CD4-positive, alpha-beta T cell treated with Interleukin-6 at 100 ng/mL for 8 hours (primary cell): ENCODE measurements at places on chromosomes 12 and 14.

DNA sequence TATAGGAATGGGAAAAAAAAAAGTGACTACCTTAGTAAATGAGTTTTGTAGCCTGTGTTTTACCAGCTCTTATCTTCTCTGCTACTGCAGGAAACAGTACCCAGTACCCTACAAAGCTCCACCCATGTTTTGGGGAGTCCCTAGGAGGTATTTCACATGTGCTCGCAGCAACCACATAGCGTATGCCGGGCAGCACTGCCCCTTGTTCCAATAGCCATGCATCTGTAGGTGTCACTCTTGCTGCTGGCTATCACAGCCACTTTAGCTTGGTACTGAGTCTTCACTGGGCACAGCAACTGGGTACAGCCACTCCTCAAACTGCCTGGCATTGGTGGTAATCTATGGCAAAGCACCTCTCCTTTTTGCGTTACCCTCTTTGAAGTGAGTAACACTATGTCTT lies 2.0 kb upstream of the MDM1 start:
- DNase-seq = peak; percentile 20

DNA sequence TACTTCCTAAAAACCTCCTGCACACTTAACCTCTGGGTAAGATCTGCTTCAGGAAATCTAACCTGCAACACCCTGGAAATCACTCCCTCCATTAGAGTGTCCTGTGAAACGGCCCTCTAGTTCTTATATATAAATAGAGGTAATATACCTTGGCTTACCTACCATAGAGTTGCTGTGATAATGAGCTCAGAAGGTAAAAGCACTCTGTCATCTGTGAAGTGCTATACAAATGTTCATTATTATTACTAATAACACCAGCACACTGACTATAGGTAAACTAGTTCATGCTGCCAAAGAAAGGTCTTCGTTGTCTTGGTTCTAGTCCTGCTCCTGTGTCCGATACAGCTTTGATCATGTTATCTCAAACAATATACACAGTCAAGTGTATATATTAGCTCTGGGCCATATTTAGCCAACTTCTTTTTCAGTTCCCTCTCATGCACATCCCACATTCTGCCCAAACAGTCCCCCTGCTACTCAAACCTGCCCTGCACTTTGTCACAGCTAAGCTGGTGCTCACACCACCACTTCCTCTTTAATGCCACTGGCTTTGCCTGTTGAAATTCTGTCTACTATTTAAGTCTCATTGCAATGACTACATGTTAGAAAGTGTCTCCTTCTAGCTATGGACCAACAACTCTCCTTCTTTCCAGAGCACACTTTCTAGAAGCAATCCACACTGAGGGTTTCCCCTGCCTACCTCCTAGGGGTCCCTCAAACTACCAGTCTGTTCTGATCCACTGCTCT lies 5.1 kb downstream of the E2F7 start:
- DNase-seq = no peak

GRCh38 chr12:69816082-69816481 lies 8.9 kb upstream of the MYRFL start:
- DNase-seq = no peak

DNA sequence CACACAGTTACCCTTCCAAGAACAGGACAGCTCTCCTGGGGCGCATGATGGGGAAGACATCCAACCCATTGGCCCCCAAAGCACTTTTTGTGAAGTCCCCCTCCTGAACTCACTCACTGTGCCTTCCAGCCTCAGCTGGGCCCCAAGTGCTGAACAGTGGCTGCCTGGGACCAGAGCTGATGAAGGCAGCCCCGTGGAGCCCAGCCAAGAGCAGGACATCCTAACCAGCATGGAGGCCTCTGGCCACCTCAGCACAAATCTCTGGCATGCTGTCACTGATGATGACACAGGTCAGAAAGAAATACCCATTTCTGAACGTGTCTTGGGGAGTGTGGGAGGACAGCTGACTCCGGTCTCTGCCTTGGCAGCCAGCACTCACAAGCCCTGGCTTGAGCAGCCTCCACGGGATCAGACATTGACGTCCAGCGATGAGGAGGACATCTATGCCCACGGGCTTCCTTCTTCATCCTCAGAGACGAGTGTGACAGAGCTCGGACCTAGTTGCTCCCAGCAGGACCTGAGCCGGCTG lies 72.0 kb downstream of the TECPR2 start:
- DNase-seq = no peak

- DNase-seq = no peak
These were observed 279.6 kb downstream of the NUAK1 start for GRCh38 chr12:105858981-105859710.

DNA sequence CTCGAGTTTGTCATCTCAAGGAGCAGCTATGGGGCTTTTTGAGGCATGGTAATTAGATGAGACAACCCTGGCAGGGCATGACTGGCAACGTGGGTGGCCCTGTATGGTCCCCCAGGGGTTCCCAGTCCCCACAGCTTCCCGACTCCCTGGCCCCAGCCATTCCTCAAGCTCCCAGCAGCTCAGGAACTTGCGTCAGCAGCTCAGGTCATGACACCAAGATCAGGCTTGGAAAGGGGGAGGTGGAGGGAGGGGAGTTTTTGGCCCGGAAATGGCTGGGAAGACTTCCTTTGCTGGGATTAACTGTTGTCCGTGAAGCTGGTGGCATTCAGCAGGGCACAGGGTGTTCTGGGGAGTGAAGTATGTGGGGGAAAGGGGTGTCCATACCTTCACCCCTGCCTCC lies 10.4 kb upstream of the NRIP2 start:
- no peak for DNase-seq

DNA sequence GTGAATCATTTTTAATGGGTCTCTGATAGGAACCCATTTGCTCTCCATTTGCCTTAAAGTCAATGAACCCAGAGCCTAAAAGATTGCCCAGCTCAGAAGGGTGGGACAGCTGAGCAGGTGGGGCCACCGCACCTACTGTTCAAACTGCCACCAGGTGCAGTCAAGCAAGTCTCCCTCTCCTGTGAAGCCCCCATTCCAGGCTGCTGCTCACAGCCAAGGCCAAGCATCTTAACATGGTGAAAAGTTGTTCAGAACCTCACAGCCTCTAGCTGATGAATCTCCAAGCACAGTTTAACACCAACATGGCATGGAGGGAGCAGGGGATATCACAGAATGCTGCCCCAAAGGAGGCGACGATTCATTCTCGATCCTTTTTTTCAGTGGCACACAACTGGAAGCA lies 29.5 kb downstream of the ANO2 start:
- no peak for DNase-seq

GRCh38 chr14:78519863-78520262 lies 349.7 kb downstream of the NRXN3 start:
- DNase-seq = no peak

GRCh38 chr12:123712780-123713319 lies 697 bp downstream of the ATP6V0A2 start:
- DNase-seq = no peak

DNA sequence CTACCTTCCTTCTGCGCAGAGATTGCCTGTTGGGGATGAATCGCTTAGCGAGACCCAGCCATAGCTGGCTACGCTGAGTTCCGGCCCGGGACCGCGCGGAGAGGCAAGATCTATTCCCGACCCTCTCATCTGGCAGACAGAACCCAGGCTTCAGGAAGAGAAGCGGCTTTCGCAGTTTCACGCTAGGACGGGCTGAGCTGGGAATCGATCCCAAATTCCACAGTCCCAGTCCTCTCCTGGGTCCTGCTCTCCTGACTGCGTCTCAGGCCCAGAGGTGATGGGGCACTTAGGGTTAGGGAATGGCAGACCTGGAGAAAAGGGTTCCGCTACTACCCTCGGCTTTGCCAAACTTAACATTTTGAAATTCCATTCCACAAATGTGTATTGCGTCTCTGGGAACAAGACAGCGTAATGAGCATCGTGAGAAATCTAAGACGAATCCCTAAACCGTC lies 2.8 kb downstream of the PTPN21 start:
- no peak for DNase-seq

GRCh38 chr12:12004524-12004923 lies 66.2 kb upstream of the BCL2L14 start:
- DNase-seq = no peak

DNA sequence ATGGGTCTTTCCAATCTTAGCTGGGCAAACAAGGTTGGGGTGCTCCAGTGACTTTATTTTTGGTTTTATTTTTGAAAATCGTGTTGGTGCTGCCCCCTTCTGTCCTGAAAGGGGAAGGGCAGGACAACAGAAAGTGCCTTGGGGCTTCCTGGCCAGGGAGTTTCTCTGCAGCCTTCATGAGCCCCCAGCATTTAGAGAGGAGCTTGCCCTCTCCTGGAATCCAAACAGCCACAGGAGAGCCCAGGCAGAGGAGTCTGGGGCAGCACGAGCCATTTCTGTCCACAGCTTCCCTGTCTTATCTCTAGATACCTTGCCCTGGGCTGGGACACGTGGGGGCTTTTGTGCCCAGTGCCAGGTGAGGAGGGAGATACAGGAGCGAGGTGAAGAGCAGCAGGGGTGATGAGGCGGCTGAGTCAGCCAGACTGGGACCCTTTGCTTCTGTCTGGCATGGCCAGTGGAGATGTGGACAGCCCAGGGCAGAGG lies 4.4 kb upstream of the C1RL start:
- peak; percentile 56 for DNase-seq

DNA sequence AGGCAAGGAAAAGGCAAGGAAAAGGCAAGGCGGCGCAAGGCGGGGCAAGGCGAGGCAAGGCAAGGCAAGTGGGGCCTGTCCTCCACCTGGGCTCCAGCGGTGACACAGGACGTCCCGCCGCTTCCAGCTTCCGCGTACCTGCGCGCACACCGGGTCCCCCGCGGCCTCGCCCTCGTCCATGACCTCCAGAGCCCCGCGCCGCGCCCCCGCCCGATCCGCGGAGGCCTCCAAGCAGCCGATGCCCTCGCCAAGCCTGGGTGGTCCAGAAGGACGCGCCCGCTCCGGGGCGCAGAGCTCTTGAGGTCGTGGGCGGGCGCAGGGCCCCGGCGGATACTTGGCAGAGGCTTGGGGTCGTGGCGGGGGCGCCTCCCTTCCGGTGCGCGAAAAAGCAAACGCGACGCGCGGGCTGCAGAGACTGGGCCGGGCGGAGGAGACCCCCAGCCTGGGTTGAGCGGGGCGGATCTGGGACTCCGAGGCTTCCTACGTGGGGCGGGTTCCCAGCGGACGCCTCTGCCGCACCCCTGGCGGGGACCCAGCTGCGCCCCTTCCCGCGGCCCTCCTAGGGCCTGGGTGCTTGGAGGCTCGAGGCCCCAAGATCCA lies 60.8 kb upstream of the EIF5 start:
- DNase-seq = no peak

- no peak for DNase-seq
These were observed 452.4 kb upstream of the SEL1L start for GRCh38 chr14:81986005-81986404.

DNA sequence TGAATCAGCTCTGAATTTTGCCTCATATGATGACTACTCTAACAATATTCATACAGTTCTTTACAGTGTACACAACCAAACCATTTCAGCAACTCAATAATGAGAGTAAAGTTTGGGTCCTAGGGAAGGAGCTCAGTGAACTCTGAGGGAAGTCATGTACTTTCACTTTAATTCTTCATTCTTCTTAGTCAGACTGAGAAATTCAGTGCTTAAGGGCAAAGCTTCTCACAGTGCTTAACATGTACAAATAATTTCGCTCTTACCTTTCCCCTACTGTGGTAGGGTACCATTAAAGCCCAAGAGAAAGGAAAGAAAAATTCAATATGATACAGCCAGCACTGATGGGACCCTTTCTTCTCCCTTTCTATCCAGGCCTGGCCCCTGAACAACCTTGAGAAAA lies 435.0 kb downstream of the NELL2 start:
- no peak for DNase-seq

DNA sequence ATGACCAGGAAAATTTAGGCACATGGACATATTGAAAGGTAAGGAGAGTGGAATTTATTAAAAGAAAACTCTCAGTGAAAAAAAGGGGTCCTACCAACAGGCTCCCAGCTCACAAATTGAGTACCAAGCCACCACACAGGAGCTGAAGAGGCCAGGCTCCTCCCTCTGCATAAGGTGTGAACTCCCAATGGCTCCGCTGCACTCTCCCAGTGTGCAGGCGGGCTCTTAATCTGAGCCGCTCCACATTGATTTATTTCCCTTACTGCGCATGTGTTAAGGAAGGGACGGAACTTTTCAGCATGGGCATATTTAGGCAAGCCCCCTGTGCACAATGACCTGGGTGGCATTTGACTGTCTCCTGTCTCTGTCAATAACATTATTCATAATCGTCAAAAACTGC lies 68.6 kb upstream of the PLEKHG7 start:
- no peak for DNase-seq

GRCh38 chr12:89382328-89382727 lies 30.0 kb upstream of the DUSP6 start:
- no peak for DNase-seq

- no peak for DNase-seq
These were observed 278.7 kb downstream of the ITPR2 start for GRCh38 chr12:26554332-26554731.

DNA sequence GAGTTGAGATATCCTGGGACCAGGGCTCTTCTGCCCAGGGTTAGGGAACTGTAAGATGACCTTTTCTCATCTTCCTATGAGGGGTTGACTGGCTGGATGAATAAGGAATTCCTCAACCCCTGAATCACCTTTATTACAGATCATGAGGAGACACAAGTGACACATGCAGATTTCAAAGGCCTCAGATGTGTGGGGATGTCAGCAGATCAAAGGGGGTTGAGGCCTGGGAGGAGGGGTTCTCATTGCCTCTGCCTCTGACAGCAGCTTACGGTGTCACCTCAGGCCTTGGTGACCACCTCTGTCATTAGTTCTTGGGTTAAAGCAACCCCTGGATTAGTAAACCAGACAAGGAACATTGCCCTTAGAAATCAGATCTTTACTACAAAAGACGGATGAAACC lies 2.1 kb upstream of the KRT72 start:
- DNase-seq = peak; percentile 45

GRCh38 chr12:123634142-123634561 lies 523 bp downstream of the GTF2H3 start:
- no peak for DNase-seq

GRCh38 chr14:51269634-51270033 lies 29.6 kb downstream of the TMX1 start:
- DNase-seq = no peak

DNA sequence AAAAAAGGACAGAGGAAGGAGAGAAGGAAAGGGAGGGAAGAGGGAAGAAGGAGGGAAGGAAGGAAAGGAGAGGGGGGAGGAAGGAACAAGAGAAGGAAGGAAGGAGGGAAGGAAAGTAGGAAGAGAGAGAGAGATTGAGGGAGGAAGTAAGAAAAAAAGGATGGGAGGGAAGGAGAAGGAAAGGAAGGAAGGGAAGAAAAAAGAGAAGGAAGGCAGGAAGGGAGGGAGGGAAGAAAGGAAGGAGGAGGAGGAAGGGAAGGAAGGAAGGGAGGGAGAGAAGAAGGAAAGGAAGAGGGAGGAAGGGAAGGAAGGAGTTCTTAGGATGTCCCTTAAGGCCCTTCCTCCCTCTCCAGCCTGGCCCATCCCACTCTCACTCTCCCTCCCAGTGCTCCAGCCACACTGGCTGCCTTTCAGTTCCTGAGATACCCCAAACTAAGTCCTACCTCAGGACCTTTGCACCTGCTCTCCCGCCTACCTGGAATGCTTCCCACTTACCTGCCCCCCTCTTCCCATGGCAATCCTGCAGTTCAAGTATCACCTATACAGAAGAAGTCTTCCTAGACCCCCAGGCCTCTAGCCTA lies 21.7 kb upstream of the MSI1 start:
- DNase-seq = no peak
